ENCODE measurements at places on chromosomes 2 and 18.

DNA sequence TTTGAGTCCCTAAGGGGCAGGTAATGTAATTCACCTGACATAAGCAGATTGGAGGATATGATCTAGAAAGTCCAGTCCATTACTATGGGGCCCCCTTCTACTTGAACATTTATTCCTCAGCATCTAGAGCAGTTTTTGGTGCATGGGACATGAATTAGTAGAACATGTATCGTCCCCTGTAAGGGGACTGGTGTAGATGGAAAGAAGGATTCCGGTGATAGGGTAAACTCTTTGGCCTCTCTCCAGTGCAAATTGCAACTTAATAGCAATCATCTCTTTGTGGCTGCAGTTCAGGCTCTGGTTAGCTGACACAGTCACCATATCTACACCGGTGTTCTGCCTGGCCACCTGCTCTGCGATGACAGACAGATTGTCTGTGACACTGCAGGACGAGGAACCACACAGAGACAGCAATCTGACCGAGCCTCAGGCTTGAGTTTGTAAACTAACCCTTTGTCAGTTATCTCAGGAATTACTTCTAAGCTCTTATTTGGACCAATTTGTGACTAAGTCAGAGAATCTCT lies 6.4 kb upstream of the SLC8A1 start:
- no peak for DNase-seq

DNA sequence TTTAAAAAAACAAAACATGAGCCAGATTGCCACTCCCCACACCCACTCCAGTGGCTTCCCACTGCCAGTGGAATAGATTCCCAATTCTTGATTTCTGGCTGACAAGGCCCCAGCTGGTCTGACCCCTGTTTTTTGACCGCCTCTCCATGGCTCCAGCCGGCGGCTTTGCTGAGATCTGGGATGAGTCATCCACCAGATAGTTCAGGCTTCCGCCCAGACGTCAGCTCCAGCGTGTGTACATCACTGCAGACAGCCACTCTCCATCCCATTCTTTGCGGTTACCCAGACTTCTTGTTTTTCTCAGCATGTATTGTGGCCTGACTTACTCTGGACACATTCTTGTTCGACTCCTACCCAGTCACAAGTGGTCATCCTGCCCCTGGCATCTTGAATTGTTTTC lies 227.9 kb downstream of the GBX2 start:
- no peak for DNase-seq

- DNase-seq = no peak
These were observed 1.2 kb downstream of the TXNL1 start for GRCh38 chr18:56637176-56637575.

- no peak for DNase-seq
These were observed 530.3 kb upstream of the FSIP2 start for GRCh38 chr2:185208261-185208660.

- no peak for DNase-seq
These were observed 357.9 kb downstream of the PLCL1 start for GRCh38 chr2:198162276-198162675.

- DNase-seq = no peak
These were observed 3.0 kb downstream of the ACTR1B start for GRCh38 chr2:97660775-97661389.

DNA sequence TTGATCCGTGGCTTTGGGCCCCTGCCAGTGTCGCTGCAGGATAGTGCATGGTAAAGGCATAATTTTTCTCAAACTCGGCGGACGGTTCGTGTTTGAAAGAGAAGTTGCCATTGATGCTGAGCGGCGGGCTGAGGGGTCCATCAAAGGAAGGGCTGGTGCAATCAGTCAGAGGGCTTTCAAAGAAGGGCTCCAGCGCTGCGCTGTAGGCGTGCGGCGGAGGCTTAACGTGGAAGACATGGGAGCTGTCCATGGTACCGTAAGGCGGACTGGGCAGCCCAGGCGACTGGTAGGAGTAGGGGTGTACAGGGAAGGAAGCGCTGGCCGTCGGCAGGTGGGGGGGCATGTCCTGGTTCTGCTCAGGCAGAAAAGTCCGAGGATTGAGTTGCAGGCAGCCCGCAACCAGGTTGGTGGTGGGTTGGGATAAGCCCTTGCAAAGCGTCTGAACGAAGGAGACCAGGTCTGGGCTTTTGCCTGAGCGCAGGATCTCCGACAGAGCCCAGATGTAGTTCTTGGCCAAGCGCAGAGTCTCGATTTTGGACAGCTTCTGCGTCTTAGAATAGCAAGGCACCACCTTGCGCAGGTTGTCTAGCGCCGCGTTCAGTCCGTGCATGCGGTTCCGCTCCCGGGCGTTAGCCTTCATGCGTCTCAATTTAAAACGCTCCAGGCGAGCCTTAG lies 2.3 kb downstream of the NEUROD1 start:
- no peak for DNase-seq

DNA sequence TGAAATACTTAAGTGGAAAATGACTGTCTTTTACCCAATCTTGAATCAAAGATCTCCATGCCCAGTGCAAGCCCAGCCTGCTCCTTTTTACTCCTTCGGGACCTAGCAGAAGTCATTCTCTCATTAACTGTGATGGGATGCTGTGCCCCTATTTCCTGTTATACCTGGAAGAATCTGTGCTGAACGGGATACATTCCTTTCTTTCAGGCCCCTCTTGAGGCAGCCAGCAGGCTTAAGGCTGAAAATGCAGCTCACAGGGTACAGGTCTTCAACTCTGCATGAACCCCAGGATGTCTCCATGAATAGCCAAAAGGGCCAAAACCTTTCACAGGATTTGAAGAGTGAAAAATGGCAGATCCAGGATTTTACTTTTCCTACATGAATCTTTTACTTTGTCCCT lies 784.8 kb upstream of the KLHL29 start:
- DNase-seq = no peak

DNA sequence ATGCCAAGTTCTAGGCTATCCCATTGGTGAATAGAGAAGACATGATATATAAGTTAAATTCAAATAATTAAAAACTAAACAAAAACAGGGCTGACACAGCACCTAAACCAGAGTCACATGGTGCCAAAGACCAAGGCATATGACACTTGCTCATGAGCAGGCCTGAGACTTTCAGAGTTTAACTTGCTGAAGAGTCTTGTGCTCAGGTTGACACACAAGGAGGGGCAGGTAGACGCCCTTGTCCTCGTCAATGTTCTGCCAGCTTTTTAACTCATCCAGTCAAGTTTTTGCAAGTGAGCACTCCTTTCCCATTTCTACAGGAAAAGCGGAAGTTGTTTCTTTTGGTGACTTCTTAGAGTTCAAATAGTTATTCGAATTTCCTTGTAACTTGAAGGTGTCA lies 289.7 kb downstream of the CYRIA start:
- DNase-seq = no peak

DNA sequence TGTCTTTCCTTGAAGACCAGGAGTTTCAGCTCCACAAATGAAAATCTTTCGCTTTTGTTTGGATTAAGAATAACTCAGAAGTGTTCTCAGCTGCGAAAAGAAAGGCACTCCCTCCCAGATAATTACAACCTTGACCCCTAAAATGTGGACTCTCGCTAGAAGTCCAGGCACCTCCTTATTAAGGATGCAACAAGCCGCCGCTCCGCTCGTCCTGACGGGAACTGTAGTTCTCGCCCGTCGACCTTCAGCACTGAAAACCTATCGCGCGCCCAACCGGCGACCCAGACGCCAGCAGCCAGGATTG lies 559 bp downstream of the IMMT start:
- peak; percentile 70 for DNase-seq
